ENCODE measurements at places on chromosomes 13 and 19. TPM values are rescaled to one million over a fixed set of nuclear protein-coding genes. Genes with fewer than 3 reads are reported as not detected.

The ERICH6B gene
- not detected for total RNA-seq

The ZNF358 gene
- 16.2 TPM for total RNA-seq

The WDR88 gene
- under 0.01 TPM for total RNA-seq

The ZNF497 gene
- total RNA-seq: 2.5 TPM

The MEIOSIN gene
- not detected for total RNA-seq

The HCN2 gene
- total RNA-seq: 0.26 TPM

The FXYD7 gene
- not detected for total RNA-seq

The ANGPTL8 gene
- total RNA-seq: not detected

The ZSCAN1 gene
- total RNA-seq: under 0.01 TPM

DNA sequence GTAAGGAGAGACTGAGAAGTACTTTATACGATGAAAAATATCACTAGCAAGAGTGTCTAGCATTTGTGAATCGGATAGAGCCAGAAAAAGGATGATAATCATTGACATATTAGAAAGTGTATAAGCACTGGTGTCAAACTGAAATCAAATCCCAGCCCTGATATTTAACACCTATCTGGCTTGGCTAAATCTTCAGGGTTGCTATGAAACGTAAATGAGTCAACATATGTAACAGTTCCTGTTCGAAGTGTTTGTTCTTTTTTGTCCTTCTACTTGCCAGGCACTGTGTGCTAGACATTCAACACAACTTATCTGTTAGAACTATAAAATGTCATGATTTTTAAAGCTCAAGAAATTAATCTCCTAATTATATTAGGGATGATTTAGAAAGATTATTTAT, 40.8 kb downstream of the SERPINE3 start:
- H3K4me1 ChIP-seq: no peaks in the 10 kb centered on the region
- no peaks in the 10 kb centered on the region for H3K27me3 ChIP-seq

GRCh38 chr13:85565652-85566051, 233.6 kb downstream of the SLITRK6 start:
- H3K36me3 ChIP-seq: no peaks in the 10 kb centered on the region
- no peak overlapping the region for H3K27ac ChIP-seq
- H3K27me3 ChIP-seq: no peaks in the 10 kb centered on the region
- no peak for DNase-seq
- no peak overlapping the region for H3K4me3 ChIP-seq

DNA sequence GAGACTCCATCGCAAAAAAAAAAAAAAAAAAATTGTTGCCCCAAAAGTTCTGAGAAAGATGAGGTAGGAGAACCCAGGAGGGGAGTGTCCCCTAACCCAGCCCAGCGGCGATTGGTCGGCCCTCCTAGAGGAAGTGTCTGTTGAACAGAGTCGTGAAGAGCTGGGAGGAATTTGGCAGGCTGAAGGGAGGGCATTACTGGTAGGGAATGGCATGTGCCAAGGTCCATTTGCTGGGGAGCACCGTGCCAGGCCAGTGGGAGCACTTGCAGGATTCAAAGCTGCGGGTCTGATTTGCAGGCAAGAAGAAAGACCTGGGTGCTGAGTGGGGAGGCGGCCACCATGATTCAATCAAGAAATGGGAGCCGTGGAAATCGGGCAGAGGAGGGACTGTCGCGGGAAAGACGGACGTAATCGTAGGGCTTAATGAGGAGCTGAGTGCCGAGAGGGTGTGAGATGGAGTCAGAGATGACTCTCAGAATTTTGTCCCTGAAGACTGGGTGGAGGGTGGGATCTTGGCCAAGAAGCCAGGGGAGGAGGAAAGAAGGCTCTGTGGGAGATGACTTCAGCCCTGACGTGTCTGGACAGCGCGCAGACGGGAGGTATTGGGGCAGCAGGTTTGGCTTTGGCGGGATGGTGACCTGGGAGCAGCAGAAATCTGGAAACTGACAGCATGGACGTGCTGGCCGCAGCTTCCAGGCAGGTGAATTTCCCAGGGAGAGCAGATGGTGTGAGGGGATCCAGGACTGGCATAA, 15.4 kb downstream of the CERS4 start:
- H3K27ac ChIP-seq: no peak overlapping the region
- no peak for DNase-seq
- no peak overlapping the region for H3K4me3 ChIP-seq
- no peaks in the 10 kb centered on the region for H3K4me1 ChIP-seq

DNA sequence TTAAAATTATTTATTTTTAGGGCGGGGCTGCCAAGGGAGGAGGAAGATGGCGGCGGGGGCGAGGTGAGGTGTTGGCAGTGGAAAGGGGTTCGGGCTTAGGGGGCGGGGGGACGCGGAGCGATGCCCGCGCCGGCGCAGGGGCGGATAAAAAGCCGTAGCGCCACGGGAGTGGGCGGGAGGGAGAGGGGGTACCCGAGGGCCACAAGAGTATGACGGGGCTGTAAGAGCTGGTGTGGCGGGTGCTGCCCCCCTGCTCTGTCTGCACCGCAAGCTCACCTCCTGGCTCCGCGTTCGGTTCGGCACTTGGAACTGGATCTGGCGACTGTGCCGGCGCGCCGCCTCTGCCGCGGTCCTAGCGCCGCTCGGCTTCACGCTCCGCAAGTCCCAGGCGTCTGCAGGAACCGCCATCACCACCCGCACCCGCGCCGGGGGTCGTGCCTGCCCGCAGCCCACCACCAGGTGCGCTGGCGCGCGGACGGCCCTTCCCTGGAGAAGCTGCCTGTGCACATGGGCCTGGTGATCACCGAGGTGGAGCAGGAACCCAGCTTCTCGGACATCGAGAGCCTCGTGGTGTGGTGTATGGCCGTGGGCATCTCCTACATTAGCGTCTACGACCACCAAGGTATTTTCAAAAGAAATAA, 265.2 kb upstream of the SGCG start:
- peak; percentile 64 for DNase-seq
- no peak overlapping the region for H3K27ac ChIP-seq
- no peaks in the 10 kb centered on the region for H3K36me3 ChIP-seq
- H3K27me3 ChIP-seq: no peaks in the 10 kb centered on the region
- peak overlapping the region; percentile 54 for H3K4me3 ChIP-seq

DNA sequence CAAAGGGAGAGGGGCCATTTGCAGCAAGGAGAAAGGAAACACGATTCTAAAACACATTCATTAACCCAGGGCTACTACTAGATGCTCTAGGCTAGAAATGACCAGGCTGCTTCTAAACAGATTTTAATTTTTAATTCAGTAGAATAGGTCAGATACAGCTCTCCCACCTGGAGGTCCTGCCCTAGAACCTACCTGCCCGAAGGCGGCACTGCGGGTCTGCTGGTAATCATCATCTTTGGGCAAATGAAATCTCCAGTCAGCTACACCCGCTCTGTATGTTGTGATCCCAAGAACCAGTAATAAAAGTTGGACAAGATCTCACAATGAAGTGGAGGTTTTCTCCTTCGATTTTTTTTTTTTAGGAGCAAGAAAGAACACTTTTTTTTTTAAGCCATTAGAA, 345.3 kb downstream of the ENOX1 start:
- no peaks in the 10 kb centered on the region for H3K36me3 ChIP-seq
- no peak for DNase-seq
- H3K4me1 ChIP-seq: no peaks in the 10 kb centered on the region
- H3K4me3 ChIP-seq: no peak overlapping the region

- H3K4me1 ChIP-seq: no peaks in the 10 kb centered on the region
- no peak overlapping the region for H3K27ac ChIP-seq
- H3K4me3 ChIP-seq: no peak overlapping the region
- H3K27me3 ChIP-seq: no peaks in the 10 kb centered on the region
Measured at GRCh38 chr13:35993686-35994085, 137.5 kb downstream of the DCLK1 start.

DNA sequence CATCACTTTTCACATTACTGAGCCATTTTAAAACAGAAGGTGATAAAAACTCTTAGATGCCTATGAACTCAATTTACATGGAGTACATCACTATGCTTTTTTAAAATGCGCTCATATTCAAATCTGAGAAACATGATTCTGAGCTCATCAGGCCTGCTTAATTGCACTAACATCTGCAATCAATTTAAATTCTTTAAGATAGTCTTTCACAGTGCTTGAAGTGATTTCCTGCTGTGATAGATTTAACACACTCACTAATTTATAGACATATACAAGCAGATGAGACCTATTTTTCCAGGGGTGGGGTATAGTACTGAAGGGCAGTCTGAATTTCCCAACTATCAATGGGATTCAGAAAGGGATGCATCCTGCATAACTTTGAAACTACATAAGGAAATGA, 82.9 kb downstream of the DIAPH3 start:
- H3K4me3 ChIP-seq: no peak overlapping the region
- peaks cover 2% of the 10 kb centered on the region for H3K4me1 ChIP-seq
- DNase-seq: no peak
- H3K36me3 ChIP-seq: no peaks in the 10 kb centered on the region
- no peak overlapping the region for H3K27ac ChIP-seq
- H3K27me3 ChIP-seq: no peaks in the 10 kb centered on the region

Data from fibroblast of lung (primary cell).